ENCODE measurements at places on chromosomes 3 and 15. TPM values are rescaled to one million over a fixed set of nuclear protein-coding genes. Genes with fewer than 3 reads are reported as not detected.
A peak's percentile ranks its signal among the peaks of the same experiment; 100 is the strongest.

DNA sequence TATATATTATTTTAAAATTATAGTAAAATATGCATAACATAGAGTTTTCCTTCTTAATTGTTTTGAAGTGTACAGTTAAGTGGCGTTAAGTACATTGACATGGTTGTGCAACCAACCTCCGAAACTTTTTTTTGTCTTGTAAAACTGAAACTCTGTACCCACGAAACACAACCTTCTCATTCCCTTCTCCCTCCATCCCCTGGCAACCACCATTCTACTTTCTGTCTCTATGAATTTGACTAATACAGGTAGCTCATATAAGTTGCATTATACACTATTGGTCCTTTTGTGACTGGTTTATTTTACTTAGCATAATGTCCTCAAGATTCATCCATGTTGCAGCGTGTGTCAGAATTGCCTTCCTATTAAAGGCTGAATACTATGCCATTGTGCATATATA, 179.4 kb downstream of the SATB1 start:
- no peak overlapping the region for H3K27ac ChIP-seq
- H3K27me3 ChIP-seq: no peaks in the 10 kb centered on the region
- H3K4me1 ChIP-seq: peaks cover 3% of the 10 kb centered on the region
- H3K4me3 ChIP-seq: no peak overlapping the region
- H3K36me3 ChIP-seq: no peaks in the 10 kb centered on the region

- no peak for DNase-seq
- H3K4me1 ChIP-seq: peaks cover 47% of the 10 kb centered on the region
- no peak overlapping the region for H3K27ac ChIP-seq
- H3K4me3 ChIP-seq: no peak overlapping the region
These were observed 14.3 kb downstream of the TGFBR2 start for GRCh38 chr3:30620402-30621360.

- no peaks in the 10 kb centered on the region for H3K4me1 ChIP-seq
- H3K27ac ChIP-seq: no peak overlapping the region
- H3K4me3 ChIP-seq: no peak overlapping the region
- H3K27me3 ChIP-seq: peaks cover 4% of the 10 kb centered on the region
These were observed 114.3 kb upstream of the CACNA2D3 start for GRCh38 chr3:54008099-54008498.

CYP19A1 gene
- 5.0 TPM for total RNA-seq

GRCh38 chr3:34203386-34203785, 405.0 kb downstream of the PDCD6IP start:
- H3K4me1 ChIP-seq: no peaks in the 10 kb centered on the region
- no peak for DNase-seq
- no peak overlapping the region for H3K4me3 ChIP-seq
- no peak overlapping the region for H3K27ac ChIP-seq

XIRP1 gene
- not detected for total RNA-seq

UBE2Q2 gene
- 21.2 TPM for total RNA-seq

DNA sequence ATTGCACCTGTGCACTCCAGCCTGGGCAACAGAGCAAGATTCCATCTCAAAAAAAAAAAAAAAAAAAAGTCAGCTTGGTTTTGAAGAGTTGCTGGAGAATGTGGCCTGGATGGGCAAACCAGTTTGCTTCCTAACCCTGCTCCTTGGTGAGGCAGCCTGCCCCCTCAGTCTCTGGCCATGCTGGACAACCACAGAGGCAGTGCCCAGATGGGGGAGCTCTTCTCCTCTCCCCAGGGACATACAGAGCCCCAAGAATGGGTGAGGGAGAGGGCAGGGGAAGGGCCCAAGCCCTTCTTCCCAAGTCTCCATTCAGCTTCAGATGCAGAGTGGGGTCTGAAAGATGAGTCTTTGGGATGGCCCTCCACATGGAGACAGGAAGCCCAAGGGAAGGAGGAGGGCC, 27.9 kb downstream of the CD276 start:
- H3K4me3 ChIP-seq: no peak overlapping the region
- H3K36me3 ChIP-seq: peaks cover 68% of the 10 kb centered on the region
- no peak for DNase-seq
- H3K27ac ChIP-seq: no peak overlapping the region

DNA sequence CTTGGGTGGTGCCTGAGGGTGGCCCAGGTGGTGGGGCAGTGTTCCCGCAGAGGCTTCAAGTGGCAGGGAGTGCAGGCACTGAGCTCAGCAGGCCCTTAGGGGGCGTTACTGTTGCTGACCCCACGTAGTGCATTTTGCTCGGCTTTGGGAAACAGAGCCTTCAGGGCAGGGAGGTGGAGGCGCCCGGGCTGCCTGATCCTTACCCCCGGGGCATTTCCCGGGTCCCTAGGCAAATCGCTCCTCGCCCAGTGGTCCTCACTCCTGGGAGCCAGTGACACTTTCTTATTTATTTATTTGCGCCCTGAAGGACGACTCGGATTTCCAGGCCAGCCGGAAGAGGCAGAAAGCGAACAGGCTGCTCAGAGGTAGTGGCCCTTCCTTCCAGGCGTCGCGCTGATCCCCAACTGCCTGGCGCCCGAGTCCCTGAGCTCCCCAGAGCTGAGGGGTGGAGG, 10.1 kb upstream of the FOXB1 start:
- H3K27ac ChIP-seq: no peak overlapping the region
- H3K4me1 ChIP-seq: peaks cover 11% of the 10 kb centered on the region
- peaks cover 100% of the 10 kb centered on the region for H3K27me3 ChIP-seq

- no peaks in the 10 kb centered on the region for H3K4me1 ChIP-seq
- DNase-seq: no peak
- no peak overlapping the region for H3K4me3 ChIP-seq
- H3K27ac ChIP-seq: no peak overlapping the region
- peaks cover 7% of the 10 kb centered on the region for H3K27me3 ChIP-seq
These were observed 6.3 kb downstream of the DUOXA1 start for GRCh38 chr15:45123397-45123796.

DNA sequence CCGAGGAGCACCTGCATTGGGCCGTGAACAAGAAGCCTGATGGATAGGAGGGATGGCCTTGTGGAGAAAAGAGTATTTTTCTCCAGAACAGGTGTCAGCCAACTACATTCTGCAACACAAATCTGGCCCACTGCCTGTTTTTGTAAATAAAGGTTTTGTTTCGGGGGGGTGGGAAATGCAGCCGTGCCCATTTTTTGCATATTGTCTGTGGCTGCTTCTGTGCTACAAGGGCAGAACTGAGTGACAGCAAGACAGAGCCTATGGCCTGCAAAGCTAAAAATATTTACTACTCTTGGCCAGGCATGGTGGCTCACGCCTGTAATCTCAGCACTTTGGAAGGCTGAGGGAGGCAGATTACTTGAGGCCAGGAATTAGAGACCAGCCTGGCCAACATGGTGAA, 95.9 kb upstream of the AKAP13 start:
- H3K4me3 ChIP-seq: no peak overlapping the region
- DNase-seq: no peak
- H3K27ac ChIP-seq: no peak overlapping the region
- H3K36me3 ChIP-seq: no peaks in the 10 kb centered on the region
- H3K27me3 ChIP-seq: no peaks in the 10 kb centered on the region
- no peaks in the 10 kb centered on the region for H3K4me1 ChIP-seq

SERPINI1 gene
- total RNA-seq: 3.0 TPM

RPL14 gene
- 485 TPM for total RNA-seq

DNA sequence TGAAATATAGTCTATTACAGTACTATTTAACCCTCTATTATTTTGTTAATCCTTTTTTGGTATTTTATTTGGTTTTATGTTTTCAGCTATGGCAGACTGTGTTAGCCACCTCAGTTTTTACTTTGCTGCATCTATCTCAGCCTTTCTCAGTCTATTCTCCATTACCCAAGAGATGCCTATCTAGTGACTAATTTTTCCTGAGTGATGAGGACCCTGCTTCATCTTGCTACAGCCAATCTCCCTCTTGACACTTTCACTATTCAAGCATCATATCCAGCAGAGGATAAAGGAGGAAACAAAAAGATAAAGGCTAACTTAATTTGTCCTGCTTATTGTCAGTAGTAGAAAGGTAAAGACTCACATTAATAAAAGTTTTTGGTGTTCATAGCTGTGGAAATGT, 141.8 kb upstream of the NECTIN3 start:
- H3K27ac ChIP-seq: no peak overlapping the region
- H3K27me3 ChIP-seq: no peaks in the 10 kb centered on the region
- no peaks in the 10 kb centered on the region for H3K36me3 ChIP-seq
- no peak for DNase-seq
- H3K4me1 ChIP-seq: no peaks in the 10 kb centered on the region
- H3K4me3 ChIP-seq: no peak overlapping the region

GRCh38 chr3:127409421-127410136, 121.7 kb upstream of the PRR20G start:
- H3K36me3 ChIP-seq: no peaks in the 10 kb centered on the region
- H3K4me3 ChIP-seq: no peak overlapping the region
- DNase-seq: no peak
- H3K27ac ChIP-seq: no peak overlapping the region
- no peaks in the 10 kb centered on the region for H3K4me1 ChIP-seq

DNA sequence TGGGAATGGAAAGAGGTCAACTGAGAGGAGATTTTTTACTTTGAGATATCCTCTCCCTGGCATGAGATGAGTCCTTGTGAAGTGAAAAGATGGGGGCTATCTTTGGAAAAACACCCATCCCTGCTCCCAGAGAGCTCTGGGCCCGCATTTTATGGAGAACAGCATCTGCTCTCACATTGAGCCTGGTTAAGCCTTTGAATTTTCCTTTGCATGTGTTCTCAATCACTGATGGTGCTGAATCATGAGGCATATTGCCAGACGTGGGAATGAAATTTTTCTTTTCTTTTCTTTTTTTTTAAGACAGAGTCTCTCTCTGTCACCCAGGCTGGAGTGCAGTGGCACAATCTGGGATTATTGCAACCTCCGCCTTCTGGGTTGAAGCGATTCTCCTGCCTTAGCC, 24.4 kb downstream of the TMEM45A start:
- H3K4me3 ChIP-seq: no peak overlapping the region
- H3K4me1 ChIP-seq: peaks cover 47% of the 10 kb centered on the region
- H3K27me3 ChIP-seq: no peaks in the 10 kb centered on the region
- no peak for DNase-seq
- peak overlapping the region; percentile 64 for H3K27ac ChIP-seq
- H3K36me3 ChIP-seq: no peaks in the 10 kb centered on the region

DNA sequence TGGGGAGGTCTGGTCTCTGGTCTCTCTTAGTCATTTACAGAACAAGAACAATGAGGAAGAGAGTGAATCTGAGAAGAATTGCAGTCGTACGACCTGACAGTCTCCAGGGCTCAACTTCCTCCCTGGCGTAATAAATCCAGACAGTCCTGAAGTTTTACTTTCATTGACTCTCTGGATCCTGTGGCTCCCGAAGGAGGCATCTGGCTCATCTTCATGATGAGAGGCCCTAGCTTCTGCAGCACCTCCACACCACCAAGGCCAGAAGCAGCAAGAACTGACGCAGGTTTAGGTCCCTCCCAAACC, 11.8 kb upstream of the CYFIP1 start:
- no peak overlapping the region for H3K4me3 ChIP-seq
- H3K27ac ChIP-seq: no peak overlapping the region
- H3K36me3 ChIP-seq: peaks cover 23% of the 10 kb centered on the region
- no peaks in the 10 kb centered on the region for H3K27me3 ChIP-seq

FILIP1L gene
- total RNA-seq: 19.9 TPM

- H3K4me3 ChIP-seq: no peak overlapping the region
- no peak overlapping the region for H3K27ac ChIP-seq
- peaks cover 12% of the 10 kb centered on the region for H3K4me1 ChIP-seq
- DNase-seq: no peak
These were observed 14.4 kb downstream of the ATP13A3 start for GRCh38 chr3:194472290-194472920.

SLC6A20 gene
- total RNA-seq: not detected

All from suprapubic skin (tissue), 4 donors.